HFFc6 (cell line): ENCODE measurements at places on chromosomes 11 and 22.

- no peaks in the 10 kb centered on the region for H3K36me3 ChIP-seq
- H3K4me1 ChIP-seq = no peaks in the 10 kb centered on the region
Observed at GRCh38 chr11:120032766-120033390, 105.0 kb downstream of the TRIM29 start.

DNA sequence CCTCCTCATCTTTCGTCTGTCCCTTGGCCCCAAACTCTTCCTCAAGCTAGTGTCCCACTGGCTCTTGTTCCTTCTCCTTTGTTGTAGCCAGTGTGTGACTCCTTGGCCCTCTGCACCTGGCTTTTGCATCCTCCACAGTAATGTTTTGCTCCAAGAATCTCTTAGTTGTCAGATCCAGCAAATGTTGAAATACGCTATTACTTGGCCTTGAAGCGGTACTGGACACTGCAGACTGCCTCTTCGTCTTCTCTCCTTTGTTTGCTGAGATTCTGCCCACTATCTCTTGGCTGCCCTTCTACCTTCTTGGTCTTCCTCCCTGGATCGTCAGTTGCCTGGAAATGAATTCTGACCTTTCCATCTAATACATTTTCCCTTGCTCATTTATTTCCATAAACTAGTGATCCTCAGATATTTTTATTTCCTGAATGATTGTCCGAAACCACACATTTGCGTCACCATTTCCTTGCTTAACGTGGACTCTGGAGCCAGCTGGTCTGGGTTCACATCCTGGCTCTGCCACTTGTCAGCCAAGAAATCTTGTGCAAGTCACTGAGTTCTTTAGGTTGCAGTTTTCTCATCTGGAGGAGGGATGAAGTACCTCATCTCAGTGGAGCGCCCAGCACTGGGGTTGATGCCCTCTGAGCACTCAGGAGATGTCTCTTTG is 113.6 kb downstream of the LDLRAD3 start:
- H3K4me3 ChIP-seq = no peak overlapping the region
- no peak overlapping the region for H3K27ac ChIP-seq
- no peak for DNase-seq
- no peaks in the 10 kb centered on the region for H3K4me1 ChIP-seq
- no peaks in the 10 kb centered on the region; the same call in 1 of the 2 replicates for H3K27me3 ChIP-seq
- H3K36me3 ChIP-seq = peaks cover 12% of the 10 kb centered on the region

DNA sequence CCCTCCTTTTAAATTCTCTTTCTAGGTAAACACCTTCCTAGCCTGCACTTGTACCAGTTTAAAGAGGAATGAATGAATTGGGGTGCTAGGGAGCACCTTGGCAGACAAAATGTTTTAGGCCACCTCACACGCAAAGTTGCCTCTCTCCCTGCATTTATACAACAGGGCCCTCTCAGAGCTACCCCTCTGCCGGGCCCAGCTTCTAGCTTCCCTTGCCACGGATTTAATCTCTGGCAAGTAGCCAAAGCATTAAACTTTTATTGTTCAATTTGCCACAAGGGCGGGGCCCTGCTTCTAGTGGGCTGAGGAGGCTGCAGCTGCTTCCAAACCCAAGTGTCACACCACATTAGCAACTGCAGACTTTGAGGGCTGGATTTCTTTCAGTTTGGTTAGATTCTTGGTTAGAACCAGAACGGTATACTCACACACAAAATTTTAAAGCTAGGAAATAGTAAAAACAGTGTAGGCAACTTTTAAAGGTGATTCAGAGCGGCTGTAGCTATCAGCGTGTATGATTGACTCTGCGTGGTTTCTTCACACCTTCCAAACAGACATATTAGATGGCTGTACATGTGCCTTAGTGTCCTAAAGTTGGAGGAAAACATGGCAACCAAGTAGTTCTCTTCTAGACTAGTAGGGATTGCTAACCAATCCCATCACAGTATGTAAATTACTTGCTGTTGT is 6.5 kb downstream of the KREMEN1 start:
- no peak for DNase-seq
- peaks cover 29% of the 10 kb centered on the region for H3K27me3 ChIP-seq
- H3K4me3 ChIP-seq = no peak overlapping the region
- no peak overlapping the region for H3K27ac ChIP-seq
- no peaks in the 10 kb centered on the region for H3K36me3 ChIP-seq

GRCh38 chr22:40414311-40414710 is 43.9 kb downstream of the SGSM3 start:
- H3K4me3 ChIP-seq = no peak overlapping the region
- no peak overlapping the region for H3K27ac ChIP-seq
- DNase-seq = no peak
- H3K4me1 ChIP-seq = peaks cover 17% of the 10 kb centered on the region
- H3K36me3 ChIP-seq = peaks cover 25% of the 10 kb centered on the region

DNA sequence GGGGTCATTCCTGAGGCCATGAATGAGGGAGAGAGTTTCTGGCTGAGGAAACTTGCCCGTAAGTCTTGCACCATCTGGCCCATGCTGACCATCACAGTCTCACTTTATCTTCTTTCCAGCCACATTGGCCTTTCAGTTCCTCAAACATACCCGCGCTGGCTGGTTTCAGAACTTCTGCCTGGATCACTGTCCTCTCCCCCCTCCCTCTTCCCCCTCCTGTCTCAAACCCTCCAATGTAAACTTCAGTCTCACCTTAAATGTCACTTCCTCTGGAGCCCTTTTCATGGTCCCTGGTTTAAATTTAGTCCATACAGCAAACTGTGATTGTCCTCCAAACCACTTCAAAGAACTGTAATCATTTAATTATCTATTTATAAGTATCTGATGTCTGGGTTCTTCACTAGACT is 3.7 kb upstream of the TMEM109 start:
- DNase-seq = no peak
- peaks cover 15% of the 10 kb centered on the region for H3K27me3 ChIP-seq
- no peak overlapping the region for H3K27ac ChIP-seq
- peaks cover 36% of the 10 kb centered on the region for H3K4me1 ChIP-seq

- no peaks in the 10 kb centered on the region for H3K4me1 ChIP-seq
- no peak for DNase-seq
- H3K27ac ChIP-seq = no peak overlapping the region
- H3K36me3 ChIP-seq = no peaks in the 10 kb centered on the region
- H3K27me3 ChIP-seq = no peaks in the 10 kb centered on the region
Observed at GRCh38 chr11:128262463-128263345, 324.7 kb downstream of the ETS1 start.

- no peaks in the 10 kb centered on the region; the same call in none of the 2 replicates for H3K27me3 ChIP-seq
- H3K36me3 ChIP-seq = peaks cover 4% of the 10 kb centered on the region; the same call in 1 of the 2 replicates
- H3K27ac ChIP-seq = no peak overlapping the region
- no peak overlapping the region for H3K4me3 ChIP-seq
- H3K4me1 ChIP-seq = no peaks in the 10 kb centered on the region
Observed at GRCh38 chr11:113468726-113469345, 6.4 kb downstream of the DRD2 start.

DNA sequence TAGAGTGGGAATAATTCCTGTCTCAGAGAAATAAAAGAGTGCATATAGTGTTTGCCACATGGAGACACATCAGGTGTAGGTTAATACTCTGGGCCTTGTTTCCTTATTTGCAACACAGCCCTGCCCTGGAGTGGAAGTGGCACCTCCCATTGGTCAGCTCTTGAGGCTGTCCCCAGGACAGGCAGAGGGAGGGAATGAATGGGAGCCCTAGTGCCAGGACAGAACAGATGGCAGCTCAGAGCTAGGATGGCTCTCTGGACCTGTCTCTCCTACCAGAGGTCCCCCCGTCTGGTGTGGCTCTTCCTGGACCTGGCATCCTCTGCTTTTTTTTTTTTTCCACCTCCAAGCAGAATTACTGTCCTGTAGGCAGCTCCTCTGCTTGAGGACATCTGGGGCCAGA is 35.6 kb downstream of the LIMK2 start:
- H3K27ac ChIP-seq = peak overlapping the region; percentile 81
- H3K27me3 ChIP-seq = no peaks in the 10 kb centered on the region; the same call in 1 of the 2 replicates
- peaks cover 66% of the 10 kb centered on the region for H3K4me1 ChIP-seq
- no peak for DNase-seq
- H3K36me3 ChIP-seq = no peaks in the 10 kb centered on the region
- peak overlapping the region; percentile 92 for H3K4me3 ChIP-seq

- no peak overlapping the region for H3K4me3 ChIP-seq
- H3K27me3 ChIP-seq = peaks cover 49% of the 10 kb centered on the region
- H3K36me3 ChIP-seq = no peaks in the 10 kb centered on the region
- DNase-seq = no peak
Observed at GRCh38 chr11:118146554-118146953, 6.1 kb downstream of the SCN4B start.

DNA sequence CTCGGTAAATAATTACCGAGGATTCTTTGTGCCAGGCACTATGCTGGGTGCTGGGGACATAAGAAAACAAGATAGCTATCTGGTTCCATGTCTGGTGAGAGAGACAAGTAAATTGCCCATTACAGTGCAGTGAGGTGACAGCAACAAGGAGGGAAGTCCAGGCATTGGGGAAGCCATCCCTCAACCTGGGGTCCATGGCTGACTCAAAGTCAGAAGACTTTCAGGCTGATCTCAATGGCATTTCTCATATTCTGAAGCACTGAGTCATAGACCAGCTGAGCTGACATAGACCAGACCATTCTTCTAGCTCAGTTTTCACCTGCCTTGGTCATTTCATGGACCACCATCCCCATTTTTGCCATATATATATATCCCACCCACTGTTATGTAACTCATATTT is 158.8 kb downstream of the TTC17 start:
- H3K4me1 ChIP-seq = peaks cover 5% of the 10 kb centered on the region; the same call in 1 of the 2 replicates
- H3K27ac ChIP-seq = no peak overlapping the region
- H3K4me3 ChIP-seq = no peak overlapping the region
- peaks cover 34% of the 10 kb centered on the region for H3K27me3 ChIP-seq
- DNase-seq = peak; percentile 17

- no peaks in the 10 kb centered on the region for H3K36me3 ChIP-seq
- H3K4me3 ChIP-seq = no peak overlapping the region
- H3K27ac ChIP-seq = no peak overlapping the region
- H3K27me3 ChIP-seq = peaks cover 43% of the 10 kb centered on the region
Observed at GRCh38 chr11:75186999-75187398, 36.1 kb downstream of the SLCO2B1 start.

- H3K27me3 ChIP-seq = no peaks in the 10 kb centered on the region
- DNase-seq = no peak
- H3K27ac ChIP-seq = no peak overlapping the region
- H3K4me3 ChIP-seq = no peak overlapping the region
- H3K36me3 ChIP-seq = peaks cover 22% of the 10 kb centered on the region; the same call in 1 of the 2 replicates
- peaks cover 3% of the 10 kb centered on the region; the same call in 1 of the 2 replicates for H3K4me1 ChIP-seq
Observed at GRCh38 chr22:21931056-21931455, 21.6 kb downstream of the PPM1F start.

DNA sequence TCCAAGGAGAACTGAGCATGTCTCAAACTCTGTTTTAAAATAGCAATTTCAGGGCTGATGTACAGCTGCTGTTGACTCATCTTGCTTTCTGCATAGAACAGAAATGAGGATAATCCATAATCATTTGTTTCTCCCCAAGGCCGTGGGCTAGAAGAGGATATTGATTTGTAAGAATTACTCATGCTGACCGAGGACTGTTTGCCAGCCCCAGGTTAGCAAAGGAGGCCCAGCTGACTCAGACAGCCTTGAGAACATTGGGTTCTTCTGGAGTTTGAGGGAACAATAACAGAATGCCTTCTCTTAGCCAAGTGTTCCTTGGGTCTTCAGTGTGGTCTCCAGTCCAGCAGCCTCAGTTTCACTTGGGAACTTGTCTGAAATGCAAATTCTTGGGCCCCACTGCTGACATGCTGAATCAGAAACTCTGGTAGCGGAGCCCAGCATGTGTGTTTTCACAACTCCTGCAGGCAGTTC is 92.0 kb downstream of the ZC3H12C start:
- no peaks in the 10 kb centered on the region for H3K36me3 ChIP-seq
- H3K27ac ChIP-seq = no peak overlapping the region
- no peak for DNase-seq
- peaks cover 9% of the 10 kb centered on the region for H3K27me3 ChIP-seq
- peak overlapping the region; percentile 15; the same call in 1 of the 2 replicates for H3K4me3 ChIP-seq
- H3K4me1 ChIP-seq = peaks cover 32% of the 10 kb centered on the region

- no peaks in the 10 kb centered on the region for H3K36me3 ChIP-seq
- no peaks in the 10 kb centered on the region for H3K27me3 ChIP-seq
- peak; percentile 75 for DNase-seq
- H3K27ac ChIP-seq = no peak overlapping the region
Observed at GRCh38 chr11:11842421-11843008, 743 bp downstream of the USP47 start.

DNA sequence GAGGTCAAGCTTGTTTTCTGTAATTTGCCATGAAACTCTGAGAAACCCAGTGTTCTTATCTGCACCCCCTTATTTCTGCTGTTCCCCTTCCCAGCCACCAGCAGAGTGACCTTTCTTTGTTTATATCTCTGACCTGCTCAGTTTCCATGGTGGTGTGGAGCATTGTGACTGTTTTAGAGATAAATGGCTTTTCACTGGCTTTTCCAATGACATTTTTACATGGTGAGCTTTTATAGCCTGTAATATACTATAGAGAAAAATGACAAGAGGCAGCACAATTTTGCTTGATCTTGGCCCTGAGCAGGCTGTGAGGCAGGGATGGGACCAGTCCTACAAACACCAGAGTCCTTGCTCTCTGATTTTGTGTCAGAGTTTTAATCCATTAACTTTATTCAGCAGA is 233.9 kb downstream of the FAT3 start:
- H3K4me1 ChIP-seq = no peaks in the 10 kb centered on the region; the same call in 1 of the 2 replicates
- no peaks in the 10 kb centered on the region for H3K36me3 ChIP-seq
- H3K4me3 ChIP-seq = no peak overlapping the region
- DNase-seq = no peak
- H3K27me3 ChIP-seq = no peaks in the 10 kb centered on the region

DNA sequence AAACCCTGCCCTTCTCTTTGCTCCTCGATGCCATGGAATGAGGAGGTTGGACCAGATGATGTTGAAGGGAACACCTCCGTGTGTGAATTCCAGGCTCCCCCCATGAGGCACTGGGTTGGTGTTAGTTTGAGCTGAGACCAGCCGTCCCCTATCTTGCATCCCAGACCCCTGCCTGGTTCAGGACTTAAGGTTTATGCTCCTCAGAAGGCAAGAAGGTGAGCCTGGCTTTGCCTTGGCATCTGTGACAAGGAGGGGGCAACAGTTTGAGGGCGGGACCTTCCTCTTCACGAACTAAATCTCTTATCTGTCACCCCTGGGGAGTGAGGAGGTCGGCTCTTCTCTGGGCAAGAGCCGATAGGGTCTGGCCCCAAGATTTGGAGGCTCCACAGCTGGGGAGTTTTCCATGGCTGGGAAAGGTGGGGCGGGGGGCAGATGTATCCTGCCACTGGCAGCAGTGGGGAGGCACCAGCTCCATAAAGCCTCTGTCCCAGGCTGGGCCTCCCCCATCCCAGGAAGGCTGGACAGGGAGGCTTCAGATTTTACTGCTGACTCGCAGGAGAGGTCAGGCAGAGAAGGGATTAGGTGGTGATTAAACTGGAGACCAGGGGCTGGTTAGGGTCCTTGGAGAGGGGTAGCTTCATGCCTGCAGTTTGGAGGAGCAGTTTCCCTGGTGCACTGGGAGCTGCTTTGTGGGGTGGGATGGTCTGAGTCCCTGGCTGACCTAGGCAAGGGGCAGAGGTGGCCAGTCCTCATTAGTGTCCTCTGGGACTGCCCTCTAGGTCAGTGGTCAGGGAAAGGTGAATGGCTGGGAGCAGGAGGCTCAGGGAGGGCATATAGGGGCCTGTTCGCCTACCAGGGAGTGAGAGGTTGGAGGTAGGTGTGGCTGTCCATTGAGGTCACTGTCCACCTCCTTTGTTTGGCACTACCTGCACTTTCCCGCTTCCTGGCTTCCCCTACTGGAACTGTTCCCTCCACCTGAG is 1.1 kb downstream of the SEC14L2 start:
- H3K4me1 ChIP-seq = peaks cover 37% of the 10 kb centered on the region
- H3K27me3 ChIP-seq = peaks cover 2% of the 10 kb centered on the region
- no peaks in the 10 kb centered on the region; the same call in 1 of the 2 replicates for H3K36me3 ChIP-seq
- H3K27ac ChIP-seq = peak overlapping the region; percentile 36
- peak overlapping the region; percentile 92 for H3K4me3 ChIP-seq

GRCh38 chr22:36056980-36057379 is 28.4 kb upstream of the RBFOX2 start:
- peaks cover 38% of the 10 kb centered on the region for H3K4me1 ChIP-seq
- H3K4me3 ChIP-seq = no peak overlapping the region
